Stimulated activated CD8-positive, alpha-beta memory T cell treated with anti-CD3 and anti-CD28 coated beads, Interleukin-7, amount 100 ng/mL, for 1 hour (primary cell): ENCODE measurements at places on chromosomes 7 and 10.

- DNase-seq = no peak
These were observed 17.1 kb upstream of the ING3 start for GRCh38 chr7:120933475-120933874.

- no peak for DNase-seq
These were observed 10.8 kb downstream of the CCNY start for GRCh38 chr10:35347121-35347562.

DNA sequence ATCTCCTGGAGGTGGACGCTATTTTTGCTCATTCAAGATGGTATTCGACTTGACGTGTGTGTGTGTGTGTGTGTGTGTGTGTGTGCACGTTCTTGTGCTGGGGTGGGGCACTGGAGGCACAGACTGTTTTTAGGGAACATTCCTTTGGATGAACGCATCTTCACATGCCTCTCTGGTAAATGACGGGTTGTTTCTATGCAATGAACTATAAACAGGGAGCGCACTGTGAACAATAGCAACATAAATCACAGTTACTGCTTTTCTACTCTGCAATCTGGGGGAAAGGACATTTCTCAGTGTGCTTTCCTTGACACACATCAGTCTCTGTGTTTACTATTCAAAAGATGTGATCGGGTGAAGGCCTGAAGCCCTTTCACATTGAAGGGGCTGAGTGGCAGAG is 120.1 kb upstream of the PITRM1 start:
- no peak for DNase-seq

- DNase-seq = no peak
These were observed 845.0 kb downstream of the CNTNAP2 start for GRCh38 chr7:146961617-146962016.

- no peak for DNase-seq
These were observed 396.6 kb upstream of the KLF6 start for GRCh38 chr10:4181621-4182049.

DNA sequence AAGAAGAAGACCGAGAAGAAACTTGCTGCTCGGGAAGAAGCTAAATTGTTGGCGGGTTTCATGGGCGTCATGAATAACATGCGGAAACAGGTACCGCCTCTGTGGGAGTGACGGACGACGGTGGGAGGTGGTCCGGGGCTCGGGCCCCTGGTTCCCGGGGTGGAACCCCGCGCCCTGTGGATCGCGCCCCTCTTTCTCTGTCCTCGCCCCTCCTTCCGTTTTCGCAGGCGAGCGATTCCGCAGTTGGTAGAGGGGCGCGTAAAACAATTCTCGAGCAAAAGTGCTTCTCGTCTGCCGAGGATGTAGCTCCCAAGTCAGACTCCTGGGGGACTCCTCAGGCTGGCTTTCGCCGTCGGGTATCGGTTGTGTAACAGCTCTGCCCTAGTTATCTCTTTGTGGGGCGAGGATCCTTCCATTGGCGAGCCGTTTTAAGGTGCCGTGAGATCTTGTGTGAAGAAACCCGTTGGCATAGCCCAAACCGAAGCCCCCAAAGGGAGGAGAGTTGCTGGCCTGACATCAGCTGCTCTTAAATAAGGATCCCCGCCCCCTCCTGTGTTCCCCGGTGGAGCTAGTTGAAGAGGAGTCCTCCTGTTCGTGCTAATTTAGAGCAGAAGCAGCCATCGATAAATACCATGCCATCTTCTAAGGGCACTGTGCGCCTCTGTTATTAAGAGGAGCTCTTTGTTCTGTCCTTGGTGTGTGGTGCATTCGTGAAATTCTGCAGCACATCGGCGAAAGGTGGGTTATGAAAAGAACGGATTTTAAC is 655 bp downstream of the KLHL7 start:
- peak; percentile 1 for DNase-seq

GRCh38 chr10:104209575-104210198 is 22.5 kb downstream of the CFAP43 start:
- DNase-seq = no peak

- no peak for DNase-seq
These were observed 22.2 kb downstream of the ANK3 start for GRCh38 chr10:60367431-60367830.

DNA sequence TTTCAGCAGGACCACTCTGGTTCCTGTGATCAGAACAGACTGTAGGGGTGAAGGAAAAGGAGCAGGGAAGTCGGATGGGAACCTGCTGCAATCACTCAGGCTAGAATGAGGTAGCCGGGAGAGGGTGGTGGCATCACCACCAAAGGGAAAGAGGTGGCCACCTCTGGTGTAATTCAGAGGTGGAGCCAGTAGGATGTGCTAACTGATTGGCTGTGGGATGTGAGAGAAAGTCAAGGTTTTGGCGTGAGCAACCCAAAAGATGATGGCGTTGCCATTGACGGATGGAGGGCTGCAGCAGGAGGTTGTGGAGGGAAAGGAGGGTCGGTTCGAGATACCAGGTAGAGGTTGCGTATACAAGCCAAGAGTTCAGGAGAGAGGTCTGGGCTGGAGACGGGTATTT is 7.4 kb upstream of the VSIR start:
- DNase-seq = no peak

DNA sequence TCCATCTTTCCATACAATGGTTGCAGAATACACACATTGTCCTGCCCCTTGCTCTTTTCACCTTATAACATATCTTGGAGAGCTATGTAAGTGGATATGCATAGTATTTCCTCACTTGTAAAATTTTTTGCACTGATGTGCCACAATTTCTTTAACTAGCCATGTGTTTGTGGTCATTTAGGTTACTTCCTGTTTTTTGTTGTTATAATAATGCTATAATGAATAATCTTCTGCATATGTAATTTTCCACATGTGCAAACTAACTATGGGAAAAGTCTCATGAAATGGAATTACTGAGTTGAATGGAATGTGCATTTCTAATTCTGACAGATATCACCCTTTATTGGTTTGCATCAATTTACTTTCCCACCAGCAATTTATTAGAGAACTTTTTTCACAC is 2.8 kb downstream of the TAS2R41 start:
- DNase-seq = no peak

- no peak for DNase-seq
These were observed 384.4 kb downstream of the TCERG1L start for GRCh38 chr10:130927157-130927556.

GRCh38 chr7:132656341-132656740 is 80.1 kb upstream of the PLXNA4 start:
- DNase-seq = no peak

GRCh38 chr7:24826662-24827020 is 69.4 kb upstream of the GSDME start:
- DNase-seq = no peak

- no peak for DNase-seq
These were observed 166.6 kb downstream of the ARHGAP21 start for GRCh38 chr10:24556750-24557742.

DNA sequence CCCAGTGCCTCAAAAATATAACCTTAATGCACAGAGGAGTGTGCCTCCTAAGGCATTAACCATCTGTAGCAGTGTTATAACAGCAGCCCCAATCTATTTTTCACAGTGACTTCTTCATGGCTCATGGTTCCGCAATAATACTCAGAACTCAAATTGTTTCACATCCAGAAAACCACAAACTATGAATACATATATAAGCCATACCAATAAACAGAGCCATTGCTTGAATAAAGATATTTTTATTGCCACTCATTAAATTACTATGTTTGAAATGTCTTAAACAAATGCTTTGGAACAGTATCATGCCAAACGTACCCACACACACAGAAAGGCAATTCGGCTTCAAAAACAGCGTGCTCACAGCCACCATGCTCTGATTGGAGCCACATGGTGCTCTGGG is 629.3 kb upstream of the NRP1 start:
- no peak for DNase-seq

GRCh38 chr7:66043681-66044497 is 31.7 kb upstream of the ASL start:
- no peak for DNase-seq
